Activated CD4-positive, alpha-beta T cell treated with anti-CD3 and anti-CD28 coated beads for 24 hours (primary cell): ENCODE measurements at places on chromosomes 11 and 22.
A peak's percentile ranks its signal among the peaks of the same experiment; 100 is the strongest.

GRCh38 chr22:29300467-29300806 lies 6.0 kb upstream of the GAS2L1 start:
- DNase-seq = no peak

GRCh38 chr22:49181942-49182341 lies 645.7 kb downstream of the BRD1 start:
- DNase-seq = no peak

GRCh38 chr11:63698976-63699733 lies 17.9 kb downstream of the RTN3 start:
- no peak for DNase-seq

DNA sequence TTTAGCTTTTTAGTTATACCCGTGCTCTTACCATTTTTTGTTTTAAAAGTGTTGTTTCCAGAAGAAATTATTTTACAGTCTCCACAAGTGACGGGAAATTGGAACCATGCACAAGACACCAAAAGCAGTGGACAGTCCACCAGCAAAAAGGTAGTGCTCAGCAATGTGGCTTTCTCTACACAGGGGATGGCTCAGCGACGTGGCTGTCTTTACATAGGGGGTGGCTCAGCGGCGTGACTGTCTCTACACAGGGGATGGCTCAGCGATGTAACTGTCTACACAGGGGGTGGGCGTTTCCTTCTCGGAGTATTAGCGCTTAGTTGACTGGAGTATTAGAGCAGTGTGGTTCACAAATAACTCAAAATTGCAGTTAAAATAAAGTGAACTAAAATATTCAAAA lies 36.0 kb upstream of the PANX2 start:
- no peak for DNase-seq

DNA sequence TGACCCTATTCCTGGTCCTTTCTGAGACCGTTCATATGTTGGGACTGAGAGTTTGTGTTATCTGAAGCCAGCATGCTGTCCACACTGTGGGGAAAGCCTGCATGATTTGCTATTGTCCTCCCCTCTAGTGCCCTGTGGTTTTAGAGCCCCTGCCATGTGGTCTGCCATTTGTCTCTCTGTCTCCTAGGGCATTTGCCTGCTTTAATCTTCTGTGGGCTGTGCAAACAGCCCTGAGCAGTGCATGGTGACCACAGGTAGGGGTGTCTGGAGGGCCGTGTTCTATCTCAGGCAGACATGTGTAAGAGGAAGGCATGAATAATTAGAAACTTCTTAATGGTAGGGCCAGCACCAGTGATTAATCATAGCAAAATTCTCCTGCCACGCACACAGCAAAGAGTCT lies 23.0 kb downstream of the AMPD3 start:
- DNase-seq = no peak

GRCh38 chr11:62419943-62420342 lies 1.1 kb downstream of the SCGB1A1 start:
- DNase-seq = no peak

GRCh38 chr22:22877523-22878210 lies 9.9 kb upstream of the IGLL5 start:
- peak; percentile 65 for DNase-seq
